GM03348 (cell line): ENCODE measurements at places on chromosomes 4 and X.

DNA sequence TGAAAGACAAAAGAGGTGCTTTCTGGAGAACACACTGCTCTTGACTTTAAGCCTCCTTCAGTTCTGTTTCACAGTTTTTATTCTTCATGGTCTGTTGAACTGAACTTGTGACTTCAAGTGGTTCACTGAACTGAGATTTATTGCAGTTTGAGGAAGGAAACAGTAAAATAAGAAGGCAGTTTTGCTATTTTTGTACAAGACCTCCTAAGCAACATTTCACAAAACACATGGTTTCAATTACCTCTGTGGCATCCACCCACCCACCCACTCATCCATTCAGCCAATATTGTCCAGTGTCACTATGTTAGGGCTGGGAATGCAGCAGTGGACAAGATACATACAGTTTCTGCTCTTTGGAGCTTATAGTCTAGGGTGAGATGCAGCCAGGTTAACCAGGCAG, 131.3 kb downstream of the IL1RAPL2 start:
- no peak for DNase-seq

GRCh38 chrX:30308263-30309138, 689 bp downstream of the NR0B1 start:
- DNase-seq, result peak; percentile 16

GRCh38 chr4:189974056-189974455, 33.4 kb downstream of the FRG1 start:
- DNase-seq, result no peak

GRCh38 chr4:53905276-53905940, 159.0 kb downstream of the CHIC2 start:
- no peak for DNase-seq

- no peak for DNase-seq
Measured at GRCh38 chrX:9832811-9833210, 46.6 kb downstream of the SHROOM2 start.

DNA sequence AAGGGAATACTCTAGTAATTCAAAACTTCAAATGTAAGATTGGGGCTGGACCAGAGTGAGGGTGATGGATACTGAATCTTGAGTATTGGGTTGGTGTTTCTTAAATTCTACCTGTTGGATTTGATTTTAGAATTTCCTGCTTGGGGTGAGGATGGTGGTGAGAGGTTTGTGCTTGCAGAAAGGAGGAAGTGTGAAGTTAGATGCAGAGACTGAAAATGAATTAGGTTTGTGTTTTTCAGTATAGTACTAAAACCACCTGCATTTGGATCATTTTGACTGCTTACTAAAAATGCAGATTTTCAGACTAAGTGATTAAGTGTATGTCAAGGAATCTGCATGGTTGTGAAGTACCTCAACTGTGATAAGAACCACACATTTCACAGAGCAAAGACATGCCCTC, 131.5 kb upstream of the CENPE start:
- DNase-seq, result no peak

GRCh38 chr4:87531621-87532020, 2.4 kb upstream of the SPARCL1 start:
- DNase-seq, result no peak

- DNase-seq, result no peak
Measured at GRCh38 chrX:33178690-33179089, 32.7 kb downstream of the DMD start.

DNA sequence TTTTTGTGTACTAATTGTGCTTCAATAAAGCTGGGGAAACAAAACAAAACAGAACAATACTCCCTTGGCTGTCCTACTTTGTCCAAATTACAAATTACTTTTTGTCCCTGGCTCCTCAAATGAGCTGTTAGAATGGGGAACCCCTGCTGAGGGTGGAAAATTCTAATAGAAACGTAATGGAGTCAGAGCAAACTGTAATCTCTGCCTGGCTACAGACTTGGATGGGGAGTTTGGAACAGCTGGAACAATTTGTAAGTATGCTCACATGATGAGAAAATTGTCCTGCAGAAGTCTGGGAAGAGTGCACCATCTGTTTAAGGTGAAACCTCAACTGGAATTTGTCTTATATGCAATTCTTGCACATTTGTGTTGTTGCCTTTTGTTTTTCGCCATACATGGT, 364.4 kb upstream of the CLNK start:
- no peak for DNase-seq

GRCh38 chrX:70043685-70044084, 6.1 kb downstream of the AWAT2 start:
- DNase-seq, result no peak

DNA sequence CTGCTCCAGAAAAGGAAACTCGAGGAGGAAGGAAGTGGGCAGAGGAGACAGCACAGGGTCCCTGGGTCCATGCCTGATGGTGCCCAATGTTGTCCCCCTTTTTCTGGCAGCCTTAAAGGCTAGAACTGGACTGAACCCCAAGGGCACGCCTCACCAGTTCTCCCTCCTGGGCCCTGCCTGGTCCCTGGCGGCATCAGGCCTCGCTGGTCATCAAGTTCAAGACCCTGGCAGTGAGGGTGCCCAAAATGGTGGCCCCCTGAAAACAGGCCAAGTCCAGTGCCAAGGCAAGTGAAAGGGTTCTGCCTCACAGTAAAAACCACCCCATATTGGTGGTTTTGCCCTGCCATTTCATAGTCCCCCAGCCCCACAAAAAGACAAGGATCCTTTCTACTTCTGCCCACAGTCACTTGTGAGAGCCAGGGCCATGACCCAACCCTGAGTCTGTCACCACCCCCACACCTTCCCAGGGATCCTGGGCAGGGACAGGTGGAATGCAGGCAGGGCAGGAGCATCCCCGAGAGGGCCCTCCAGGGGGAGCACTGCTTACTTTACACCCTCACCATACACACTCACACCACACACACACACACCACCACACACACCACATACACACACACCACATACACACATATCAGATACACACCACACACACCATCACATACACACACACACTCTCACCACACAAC, 107.6 kb downstream of the DCTD start:
- no peak for DNase-seq

GRCh38 chr4:79663141-79663540, 255.1 kb upstream of the GK2 start:
- no peak for DNase-seq

DNA sequence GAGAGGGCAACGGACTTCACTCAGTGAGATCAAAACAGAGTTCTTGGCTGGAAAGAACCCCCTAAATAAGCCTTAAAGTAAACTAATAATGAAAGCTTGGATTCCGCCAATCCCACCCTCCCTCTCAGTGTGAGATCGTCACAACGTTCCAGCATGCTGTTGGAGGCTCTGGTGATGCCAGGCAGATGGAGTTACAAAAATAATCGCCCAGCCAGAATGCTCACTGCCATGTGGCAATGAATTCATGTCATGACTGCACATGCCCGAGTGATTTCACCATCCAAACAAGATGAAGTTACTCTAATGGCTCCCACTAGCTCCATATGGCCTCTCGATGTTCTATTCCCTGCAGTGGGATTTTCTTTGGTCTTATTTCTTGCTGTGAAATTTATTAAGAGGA, 248.0 kb downstream of the SPATA18 start:
- no peak for DNase-seq
